Fibroblast of lung (primary cell): ENCODE measurements at places on chromosomes 16 and 17.

- no peak for DNase-seq
These were observed 15.1 kb upstream of the ATP6V0C start for GRCh38 chr16:2498531-2499253.

DNA sequence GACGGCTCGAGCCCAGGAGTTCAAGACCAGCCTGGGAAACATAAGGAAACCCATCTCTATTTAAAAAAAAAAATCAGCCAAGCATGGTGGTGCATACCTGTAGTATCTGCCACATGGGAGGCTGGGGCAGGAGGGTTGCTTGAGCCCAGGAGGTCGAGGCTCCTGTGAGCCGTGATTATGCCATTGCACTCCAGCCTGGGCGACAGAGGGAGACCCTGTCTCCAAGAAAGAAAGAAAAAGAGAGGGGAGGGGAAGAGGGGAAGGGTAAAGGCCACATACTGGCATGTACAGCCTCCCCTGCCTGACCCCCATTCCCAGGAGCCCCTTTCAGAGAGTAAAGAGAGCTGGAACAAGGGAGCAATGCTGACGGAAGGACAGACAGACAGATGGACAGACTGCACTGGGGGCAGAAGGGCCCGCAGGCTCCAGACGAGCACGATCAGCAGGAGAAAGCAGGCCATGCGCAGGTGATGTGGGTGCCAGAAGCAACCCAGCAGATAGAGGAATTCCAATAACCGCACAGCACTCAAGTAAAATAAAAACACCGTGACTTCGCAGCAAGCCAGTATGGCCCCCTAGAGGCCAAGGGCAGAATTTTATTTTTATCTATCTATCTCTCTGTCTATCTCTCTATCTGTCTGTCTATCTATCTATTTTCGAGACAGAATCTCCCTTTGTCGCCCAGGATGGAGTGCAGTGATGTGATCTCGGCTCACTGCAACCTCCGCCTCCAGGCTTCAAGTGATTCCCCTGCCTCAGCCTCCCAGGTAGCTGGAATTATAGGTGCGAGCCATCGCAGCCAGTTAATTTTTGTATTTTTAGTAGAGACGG is 27.1 kb upstream of the SNN start:
- DNase-seq, result peak; percentile 75

DNA sequence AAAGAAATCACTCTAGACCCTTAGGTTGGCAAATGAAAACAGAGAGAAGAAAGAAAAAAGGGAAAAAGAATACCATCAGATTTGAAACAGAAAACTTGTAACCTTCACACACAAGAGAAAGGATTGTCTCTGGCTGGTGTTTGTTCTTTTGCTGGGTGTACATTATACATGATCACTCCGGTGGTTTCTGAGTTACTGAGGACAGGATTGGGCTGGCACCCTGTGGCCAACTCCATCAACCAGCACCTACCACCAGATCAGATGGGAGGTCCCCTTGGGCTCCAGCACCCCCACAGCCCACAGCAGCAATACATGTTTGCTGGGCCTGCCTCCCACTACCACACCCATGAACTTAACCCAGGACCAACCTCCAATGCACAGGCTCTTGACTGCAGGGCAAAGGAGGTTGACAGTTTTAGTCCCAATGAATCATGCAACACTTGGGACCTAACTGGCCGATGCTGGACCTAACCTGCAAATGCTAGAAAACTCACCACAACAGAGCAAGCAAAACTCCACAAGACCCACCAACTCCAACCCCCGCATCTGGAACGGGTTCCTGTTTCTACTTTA is 308.3 kb downstream of the SOX9 start:
- no peak for DNase-seq

DNA sequence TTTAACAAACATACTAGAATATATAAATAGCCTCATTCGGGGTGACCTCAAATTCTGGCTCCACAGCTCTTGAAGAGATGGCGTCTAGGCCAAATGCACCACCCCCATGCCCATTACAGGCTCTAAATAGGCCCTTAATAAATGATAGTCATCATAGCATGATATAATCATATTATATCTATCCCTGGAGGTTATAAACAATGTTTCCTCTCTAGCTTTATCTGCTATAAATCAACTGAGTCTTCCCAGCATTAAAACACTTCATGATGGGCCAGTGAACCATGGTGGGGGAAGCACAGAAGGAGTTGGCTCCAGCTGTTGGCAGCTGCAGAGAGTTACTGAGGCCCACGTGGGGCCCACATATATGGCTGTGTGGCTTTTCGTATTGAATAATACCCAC is 214.9 kb upstream of the MPHOSPH6 start:
- DNase-seq, result no peak

DNA sequence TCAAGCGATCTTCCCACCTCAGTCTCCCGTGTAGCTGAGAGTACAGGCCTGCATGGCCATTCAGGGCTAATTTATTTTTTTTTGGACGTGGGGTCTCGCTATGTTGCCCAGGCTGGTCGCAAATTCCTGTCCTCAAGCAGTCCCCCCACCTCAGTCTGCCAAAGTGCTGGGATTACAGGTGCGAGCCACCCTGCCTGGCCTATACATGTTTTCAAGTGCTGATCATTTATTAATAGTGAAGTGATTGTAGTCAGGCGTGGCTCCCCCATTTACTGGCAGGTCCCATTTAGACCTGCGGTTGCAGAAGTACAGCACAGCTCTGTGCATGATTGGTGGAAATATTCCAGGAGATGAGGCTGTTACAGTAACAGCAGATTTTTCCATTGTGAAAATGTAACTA is 8.4 kb downstream of the FOXK2 start:
- peak; percentile 46 for DNase-seq

- no peak for DNase-seq
These were observed 5.1 kb downstream of the BMERB1 start for GRCh38 chr16:15439521-15439920.

DNA sequence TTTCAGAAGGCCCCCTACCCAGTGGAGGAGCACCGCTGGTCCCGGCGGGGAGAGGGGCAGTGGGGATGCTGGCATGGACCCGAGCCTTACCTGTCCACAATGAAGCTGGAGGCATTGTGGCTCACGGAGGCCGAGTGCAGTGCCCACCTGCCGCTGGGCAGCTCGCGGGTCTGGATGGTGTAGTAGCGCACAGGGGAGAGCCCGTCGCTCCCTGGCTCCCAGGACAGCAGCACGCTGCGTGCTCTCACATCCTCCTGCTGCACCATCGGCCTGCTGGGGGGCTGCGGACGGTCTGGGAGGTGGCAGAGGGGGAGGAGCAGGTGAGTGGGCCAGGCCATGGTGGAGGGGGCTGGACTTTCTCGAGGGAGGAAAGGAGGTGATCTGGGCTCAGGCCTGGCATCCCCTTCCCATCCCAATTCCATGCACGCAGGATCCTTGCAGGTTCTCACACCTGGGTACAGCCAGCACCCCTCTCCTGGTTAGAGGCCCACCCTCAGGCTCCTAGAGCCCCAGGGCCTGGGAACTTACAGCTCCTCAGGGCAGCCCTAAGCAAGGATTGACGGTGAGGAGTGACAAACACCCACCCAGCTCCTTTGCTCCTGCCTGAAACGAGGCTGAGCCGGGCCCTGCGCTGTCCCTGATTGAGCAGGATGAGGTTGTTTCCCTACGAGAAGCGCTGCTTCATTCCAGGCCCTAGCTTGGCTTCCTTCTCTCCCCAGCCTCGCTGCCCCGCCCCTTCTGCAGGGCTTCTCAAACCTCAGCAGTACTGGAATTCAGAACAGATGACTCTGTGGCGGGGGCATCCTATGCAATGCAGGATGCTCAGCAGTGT is 76.2 kb upstream of the CDC42EP4 start:
- peak; percentile 11 for DNase-seq

- no peak for DNase-seq
These were observed 31.8 kb upstream of the PSMD7 start for GRCh38 chr16:74264811-74265210.

- no peak for DNase-seq
These were observed 45.4 kb downstream of the SEC14L1 start for GRCh38 chr17:77186141-77186604.

DNA sequence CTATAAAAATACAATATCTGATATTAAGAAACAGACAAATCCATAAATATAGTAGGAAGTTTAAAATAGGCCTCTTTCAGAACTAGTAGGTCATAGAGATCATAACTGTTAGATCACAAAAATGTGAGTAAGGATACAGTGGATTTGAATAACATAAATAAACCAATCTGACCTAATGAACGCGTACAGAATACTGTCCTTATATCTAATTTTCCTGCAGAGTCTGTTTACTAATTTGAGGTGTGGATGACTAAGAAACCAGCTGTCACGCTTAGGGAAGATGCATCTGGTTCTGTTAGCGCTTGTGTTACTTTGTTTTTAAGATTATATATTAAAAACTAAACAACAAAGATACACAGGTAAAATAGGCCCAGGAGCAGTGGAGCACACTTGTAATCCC is 14.8 kb downstream of the CPD start:
- DNase-seq, result no peak

DNA sequence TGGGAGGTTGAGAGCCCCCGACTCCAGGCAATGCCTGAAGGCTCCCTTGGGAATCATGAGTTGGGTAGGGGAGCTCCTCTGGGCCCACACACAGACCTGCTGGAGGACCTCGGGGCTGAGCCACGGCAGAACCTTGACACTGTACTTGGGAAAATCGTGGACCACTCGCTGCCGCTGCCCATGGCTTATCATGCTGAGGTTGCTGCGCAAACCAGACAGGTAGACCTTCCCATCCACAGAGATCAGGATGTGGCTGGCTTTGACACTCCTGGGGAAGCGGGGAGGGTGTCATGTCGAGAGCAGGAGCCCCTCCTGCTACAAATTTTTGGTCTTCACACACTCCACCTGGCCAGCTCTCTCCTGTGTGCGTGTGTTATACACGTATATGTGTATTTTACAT is 7.2 kb upstream of the LIMD2 start:
- no peak for DNase-seq

DNA sequence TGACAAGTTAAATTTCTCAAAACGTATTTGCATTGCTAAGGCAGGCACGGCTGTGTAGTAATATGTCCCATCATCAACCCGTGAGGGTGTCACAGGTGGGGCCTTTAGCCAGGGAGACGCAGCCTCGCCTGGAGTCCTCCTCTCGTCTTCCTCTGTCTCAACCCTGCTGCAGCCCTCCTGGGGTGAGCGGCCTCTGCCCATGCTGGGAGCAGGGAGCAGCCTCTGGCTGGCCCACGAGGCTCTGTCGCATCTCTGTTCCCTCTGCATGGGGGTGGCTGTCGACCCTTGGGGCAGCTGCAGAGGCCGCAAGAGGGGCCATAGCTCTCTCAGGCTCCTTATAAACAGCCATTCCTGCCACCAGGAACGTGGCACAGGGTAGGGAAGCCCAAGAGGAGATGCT is 806 bp upstream of the SMIM5 start:
- DNase-seq, result no peak

DNA sequence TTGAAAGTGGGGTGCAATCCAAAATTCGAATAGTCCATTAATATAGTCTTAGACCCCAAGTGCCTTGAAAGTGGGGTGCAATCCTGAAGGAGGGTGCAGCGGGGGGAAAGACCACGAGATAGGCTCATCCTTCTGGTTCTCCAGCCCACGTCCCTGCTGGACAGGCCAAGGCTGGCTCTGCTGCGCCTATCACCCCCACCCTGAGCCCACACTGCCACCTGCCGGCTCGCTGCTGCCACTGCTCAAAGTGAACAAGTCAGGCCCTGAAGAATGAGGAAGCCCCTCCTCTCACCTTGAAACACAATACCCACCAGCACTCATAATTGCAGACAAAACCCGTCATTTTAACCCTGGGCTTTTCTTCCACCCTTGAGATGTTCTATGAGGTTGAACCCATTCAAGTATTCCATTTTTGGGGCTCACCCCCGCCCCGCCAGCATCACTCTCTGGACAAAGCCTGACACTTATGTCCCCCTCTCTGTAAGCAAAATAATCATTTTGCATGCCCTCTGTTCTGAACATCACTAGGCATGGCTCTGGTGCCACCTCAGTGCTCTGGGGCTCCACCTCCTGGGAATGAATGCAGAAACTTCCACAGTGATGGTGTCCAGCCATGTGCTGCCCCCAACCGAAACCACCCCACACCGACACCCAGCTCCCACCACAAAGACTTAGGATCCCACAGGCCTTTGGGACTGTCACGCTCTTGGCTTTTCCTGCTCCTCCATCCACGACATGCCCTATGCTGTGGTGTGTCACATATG is 56.8 kb downstream of the BEAN1 start:
- peak; percentile 59 for DNase-seq

DNA sequence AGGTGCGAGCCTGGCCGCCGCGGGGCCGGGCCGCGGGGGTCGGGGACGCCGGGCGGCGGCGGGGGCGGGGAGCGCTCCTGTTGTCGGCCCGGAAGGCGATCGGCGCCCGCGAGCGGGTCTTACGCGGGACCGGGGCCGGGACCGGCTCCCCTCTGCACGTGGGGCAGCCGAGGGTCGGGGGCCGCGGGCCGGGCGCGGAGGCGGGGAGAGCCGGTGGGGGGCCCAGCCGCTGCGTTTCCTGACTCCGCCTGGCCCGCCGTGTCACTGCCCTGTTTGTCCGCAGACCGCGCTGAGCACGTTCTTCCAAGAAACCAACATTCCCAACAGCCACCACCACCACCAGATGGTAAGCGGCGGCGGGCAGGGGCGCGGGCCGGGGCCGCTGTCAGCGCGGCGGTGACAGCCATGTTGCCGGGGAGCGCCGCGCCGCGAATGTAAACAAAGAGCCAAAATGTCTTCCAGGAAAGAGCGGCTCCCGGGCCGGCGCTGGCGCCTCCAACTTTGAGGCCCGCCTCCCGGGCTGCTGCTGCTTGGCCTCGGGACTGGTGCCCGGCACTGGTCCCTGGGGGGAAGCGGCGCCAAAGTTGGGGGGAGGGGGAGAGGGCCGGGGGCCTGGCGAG is 586 bp downstream of the UBALD2 start:
- DNase-seq, result peak; percentile 47

DNA sequence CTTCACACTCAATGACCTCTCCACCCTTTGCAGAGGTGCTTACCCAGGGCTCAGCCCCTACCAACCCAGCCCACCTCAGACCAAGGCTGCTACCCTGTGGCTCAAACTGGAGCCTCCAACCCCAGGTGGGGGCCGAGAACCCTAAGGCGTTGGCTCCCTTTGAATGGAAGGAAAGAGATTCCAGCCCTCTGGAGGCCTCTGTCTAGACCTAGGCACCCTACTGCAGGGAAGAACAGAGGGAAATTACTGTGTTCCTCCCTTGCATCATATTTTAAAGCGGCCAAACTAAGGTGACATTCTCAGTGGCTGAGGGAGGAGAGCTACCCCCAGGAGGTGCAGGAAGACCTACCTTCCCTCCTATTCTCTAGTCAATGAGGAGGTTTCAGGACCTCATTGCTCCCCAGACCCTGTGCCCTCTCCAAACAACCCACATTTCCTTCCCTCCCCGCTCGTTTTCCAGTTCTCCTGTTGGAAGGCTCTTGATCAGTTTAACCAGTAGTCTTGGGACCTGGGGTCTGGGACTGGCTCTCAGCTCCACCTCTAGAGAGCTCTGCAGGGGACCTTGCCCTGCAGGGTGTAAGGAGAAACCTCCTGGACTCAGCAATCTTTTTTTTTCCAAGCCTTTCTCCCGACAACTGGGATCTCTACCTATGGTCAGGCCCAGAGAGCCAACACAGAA is 5.5 kb upstream of the HOXB8 start:
- DNase-seq, result no peak
